ENCODE measurements at places on chromosomes 3 and 15. TPM values are rescaled to one million over a fixed set of nuclear protein-coding genes. Genes with fewer than 3 reads are reported as not detected.

Gene THSD4
- total RNA-seq, result not detected

GRCh38 chr3:48919215-48920138 is 835 bp downstream of the ARIH2 start:
- DNase-seq, result peak; percentile 52
- H3K4me3 ChIP-seq, result peak overlapping the region; percentile 98
- H3K27me3 ChIP-seq, result no peaks in the 10 kb centered on the region
- peak overlapping the region; percentile 99 for H3K27ac ChIP-seq
- H3K4me1 ChIP-seq, result peaks cover 18% of the 10 kb centered on the region

Gene ITIH1
- not detected for total RNA-seq

Gene MLF1
- total RNA-seq, result not detected

- H3K4me3 ChIP-seq, result no peak overlapping the region
- no peaks in the 10 kb centered on the region for H3K27me3 ChIP-seq
- DNase-seq, result no peak
Observed at GRCh38 chr3:49311283-49311682, 28.6 kb downstream of the USP4 start.

DNA sequence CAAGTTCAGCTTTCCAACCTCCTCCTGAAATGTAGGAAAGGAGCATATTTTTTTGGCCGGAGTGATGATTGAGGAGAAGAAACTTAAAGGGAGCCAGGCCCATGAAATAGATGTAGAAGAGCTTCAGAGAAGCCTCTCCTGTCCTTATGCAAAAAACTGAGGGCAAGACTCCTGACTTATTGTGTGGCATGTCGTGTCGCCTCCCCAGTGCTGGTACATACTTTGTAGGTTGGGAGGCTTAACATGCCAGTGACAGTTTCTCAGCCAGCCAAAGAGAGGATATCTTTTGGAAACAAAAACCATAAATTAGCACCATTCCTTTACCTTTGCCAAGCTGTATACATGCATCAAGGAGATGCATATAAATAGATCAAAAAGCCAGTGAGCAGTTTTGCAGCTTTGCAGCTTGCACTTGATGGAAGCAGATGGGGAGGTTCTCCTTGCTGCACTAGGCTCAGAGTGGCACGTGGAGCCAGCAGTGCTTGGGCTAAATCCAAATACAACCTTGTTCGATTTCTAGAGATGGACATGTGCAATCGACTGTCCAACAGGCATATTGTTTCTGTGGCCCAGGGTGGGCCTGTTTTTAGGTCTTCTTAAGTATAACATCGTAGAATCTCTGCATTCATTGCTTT is 10.2 kb downstream of the SLCO3A1 start:
- H3K4me3 ChIP-seq, result no peak overlapping the region
- no peak overlapping the region for H3K27ac ChIP-seq
- no peaks in the 10 kb centered on the region for H3K27me3 ChIP-seq
- peaks cover 84% of the 10 kb centered on the region for H3K4me1 ChIP-seq

DNA sequence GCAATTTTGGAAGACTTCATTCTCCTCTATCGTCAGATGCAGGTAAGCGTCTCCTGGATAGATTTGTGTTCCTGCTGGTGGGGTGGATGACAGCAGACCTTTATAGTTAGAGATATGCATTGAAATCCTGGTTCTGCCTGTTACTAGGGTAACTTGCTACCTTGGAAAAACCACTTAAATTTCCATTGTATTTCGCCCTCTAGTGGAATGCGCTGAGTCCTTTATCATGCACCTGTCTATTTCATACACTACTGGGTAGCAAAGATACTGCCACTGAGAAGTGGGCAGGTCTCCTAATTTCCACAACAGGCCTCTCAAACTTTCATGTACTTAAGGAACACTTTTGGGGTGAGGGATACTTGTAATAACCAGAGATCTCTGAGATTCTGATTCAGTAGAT is 209.5 kb upstream of the SUCLG2 start:
- H3K4me3 ChIP-seq, result no peak overlapping the region
- H3K27ac ChIP-seq, result no peak overlapping the region
- no peaks in the 10 kb centered on the region for H3K27me3 ChIP-seq
- no peak for DNase-seq

GRCh38 chr3:143736205-143736997 is 111.9 kb downstream of the SLC9A9 start:
- peaks cover 4% of the 10 kb centered on the region for H3K4me1 ChIP-seq
- no peaks in the 10 kb centered on the region for H3K27me3 ChIP-seq
- no peak overlapping the region for H3K27ac ChIP-seq
- H3K4me3 ChIP-seq, result no peak overlapping the region

Gene CADPS
- total RNA-seq, result not detected

Gene LRRC15
- not detected for total RNA-seq

DNA sequence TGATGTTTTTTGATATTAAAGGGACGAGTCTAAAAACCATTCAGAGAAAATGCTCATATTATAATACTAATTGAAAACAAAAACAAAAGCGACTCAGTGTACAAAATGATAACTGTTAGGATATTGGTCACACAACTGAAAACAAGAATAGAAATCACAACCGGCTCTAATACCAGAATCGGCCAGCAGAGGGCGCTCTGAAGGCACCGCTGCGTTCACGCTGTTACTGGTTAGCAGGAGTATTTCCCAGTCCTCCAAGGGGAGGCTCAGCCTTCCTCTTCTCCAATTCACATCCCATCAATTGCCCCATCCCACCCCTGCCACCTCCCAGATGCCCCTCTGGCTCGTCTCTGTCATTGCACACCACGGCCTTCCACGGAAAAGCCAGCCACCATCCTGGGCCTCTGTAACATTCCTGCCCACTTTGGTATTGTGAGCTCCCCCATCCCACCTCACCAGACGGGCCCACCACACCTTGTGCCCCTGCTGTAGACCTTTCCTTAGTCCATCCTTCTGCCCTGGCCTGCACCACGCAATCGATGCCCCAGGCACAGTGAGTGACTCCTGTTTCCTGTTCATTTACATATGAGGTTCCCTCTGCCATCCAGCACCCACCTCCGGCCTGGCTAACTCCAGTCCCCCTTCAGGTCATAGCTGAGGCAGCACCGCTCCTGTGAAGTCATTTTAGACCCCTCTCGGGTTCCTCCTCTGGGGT is 8.5 kb downstream of the FAM107A start:
- H3K4me3 ChIP-seq, result peak overlapping the region; percentile 65
- no peaks in the 10 kb centered on the region for H3K36me3 ChIP-seq
- no peak overlapping the region for H3K27ac ChIP-seq
- H3K27me3 ChIP-seq, result no peaks in the 10 kb centered on the region
- DNase-seq, result peak; percentile 30

- H3K36me3 ChIP-seq, result peaks cover 31% of the 10 kb centered on the region
- DNase-seq, result peak; percentile 58
- H3K27ac ChIP-seq, result peak overlapping the region; percentile 56
Observed at GRCh38 chr3:9779721-9780457, 10.1 kb upstream of the CAMK1 start.

Gene MAP2K1
- total RNA-seq, result 49.3 TPM

DNA sequence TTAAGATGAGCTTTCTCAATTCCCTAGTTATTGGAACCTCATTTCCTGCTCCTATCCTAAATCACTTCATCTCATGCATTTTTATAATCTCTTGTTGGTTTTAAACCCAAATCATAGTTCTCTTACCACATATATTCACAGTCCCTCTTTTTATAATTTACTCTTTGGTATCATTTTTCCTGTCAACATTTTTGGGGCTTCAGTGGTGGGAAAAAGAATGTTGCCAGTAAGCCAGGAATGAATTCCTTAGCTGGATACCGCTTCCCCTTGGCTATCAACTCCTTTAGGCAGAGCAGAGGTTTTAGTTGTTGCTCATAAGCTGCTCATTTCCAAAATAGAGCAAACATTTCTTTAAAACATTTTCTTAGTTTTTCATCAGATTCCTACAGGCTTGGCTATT is 112.3 kb downstream of the GALK2 start:
- no peak for DNase-seq
- H3K36me3 ChIP-seq, result peaks cover 49% of the 10 kb centered on the region
- no peaks in the 10 kb centered on the region for H3K27me3 ChIP-seq
- peaks cover 12% of the 10 kb centered on the region for H3K4me1 ChIP-seq

DNA sequence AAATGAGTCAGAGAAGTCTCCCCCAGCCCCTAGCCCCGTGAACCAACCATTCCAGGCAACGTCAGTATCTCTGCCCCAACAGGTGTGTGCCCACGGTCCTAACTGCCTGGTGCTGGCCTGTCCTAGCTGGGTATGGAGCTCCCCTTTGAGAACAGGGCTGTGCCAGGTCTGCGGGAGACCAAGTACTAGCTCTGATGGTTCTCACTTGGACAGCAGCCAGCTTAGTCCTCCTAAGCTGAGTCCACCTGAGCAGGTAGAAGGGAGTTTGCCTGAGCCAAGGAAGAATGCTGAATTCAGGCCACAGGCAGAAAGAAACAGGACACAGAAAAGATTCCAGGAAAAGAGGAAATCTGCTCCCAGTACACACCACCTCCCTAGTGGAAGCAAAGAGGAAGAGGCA is 33.1 kb upstream of the PARL start:
- H3K27ac ChIP-seq, result no peak overlapping the region
- H3K27me3 ChIP-seq, result no peaks in the 10 kb centered on the region
- no peak overlapping the region for H3K4me3 ChIP-seq

DNA sequence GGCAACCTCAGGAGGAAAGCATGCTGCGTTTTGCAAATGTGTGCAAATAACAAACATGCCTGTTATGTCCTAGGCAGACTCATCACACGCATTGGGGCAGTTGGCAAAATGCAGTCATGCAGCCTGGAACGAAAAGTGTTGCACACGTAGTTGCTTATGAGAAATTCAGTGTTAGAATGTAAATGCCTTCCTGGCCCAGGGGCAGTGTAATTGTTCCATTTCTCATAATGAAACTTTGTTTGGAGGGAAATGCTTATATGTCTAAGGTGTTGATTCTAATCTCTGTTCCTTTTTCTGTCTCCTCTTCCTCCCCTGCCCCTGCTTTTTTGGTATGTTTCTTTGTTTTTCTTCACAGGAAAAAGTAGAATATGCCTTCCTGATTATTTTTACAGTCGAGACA is 156.0 kb downstream of the CACNA1D start:
- peaks cover 5% of the 10 kb centered on the region for H3K36me3 ChIP-seq
- no peaks in the 10 kb centered on the region for H3K4me1 ChIP-seq
- H3K27me3 ChIP-seq, result peaks cover 44% of the 10 kb centered on the region
- H3K4me3 ChIP-seq, result no peak overlapping the region
- no peak overlapping the region for H3K27ac ChIP-seq
- no peak for DNase-seq

DNA sequence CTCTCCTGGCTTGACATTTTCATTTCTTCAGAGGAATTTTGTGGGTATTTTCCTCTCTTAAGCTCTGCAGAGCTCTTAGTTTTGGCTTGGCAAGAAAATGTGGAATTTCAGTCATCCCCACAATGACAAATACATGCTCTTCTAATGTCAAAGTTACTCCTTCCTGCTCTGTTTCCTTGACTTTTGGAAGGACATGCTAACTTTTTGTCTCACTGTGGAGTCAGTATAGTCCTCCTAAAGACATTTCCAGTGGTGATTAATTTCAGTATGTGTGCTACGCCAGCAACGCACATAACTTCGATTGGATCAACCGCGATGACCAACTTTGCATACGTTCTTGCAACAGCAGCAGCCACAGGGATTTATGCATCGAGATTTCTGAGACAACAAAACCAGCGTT is 13.3 kb downstream of the EBLN2 start:
- no peaks in the 10 kb centered on the region for H3K27me3 ChIP-seq
- no peak for DNase-seq
- no peaks in the 10 kb centered on the region for H3K36me3 ChIP-seq
- H3K4me1 ChIP-seq, result peaks cover 20% of the 10 kb centered on the region
- no peak overlapping the region for H3K4me3 ChIP-seq
- no peak overlapping the region for H3K27ac ChIP-seq

DNA sequence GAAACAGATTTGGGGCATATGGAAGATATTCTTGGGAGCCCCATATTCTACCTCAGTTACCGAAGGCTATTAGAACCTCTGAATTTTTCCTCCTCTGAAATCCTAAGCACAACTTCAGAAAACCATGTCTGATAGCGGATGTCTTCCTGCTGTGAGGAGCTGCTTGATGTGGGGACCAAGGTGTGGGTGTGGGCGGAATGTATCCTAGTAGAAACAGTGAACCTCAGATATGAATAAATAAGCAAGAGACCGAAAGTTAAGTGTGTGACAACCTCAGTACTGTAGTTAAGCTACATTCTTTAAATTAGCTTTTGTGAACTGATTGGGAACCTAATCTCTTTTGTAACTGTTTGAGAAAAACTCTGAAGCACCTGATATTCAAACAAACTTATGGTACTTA is 46.9 kb downstream of the SENP2 start:
- H3K4me3 ChIP-seq, result no peak overlapping the region
- H3K27me3 ChIP-seq, result no peaks in the 10 kb centered on the region
- H3K36me3 ChIP-seq, result peaks cover 3% of the 10 kb centered on the region

DNA sequence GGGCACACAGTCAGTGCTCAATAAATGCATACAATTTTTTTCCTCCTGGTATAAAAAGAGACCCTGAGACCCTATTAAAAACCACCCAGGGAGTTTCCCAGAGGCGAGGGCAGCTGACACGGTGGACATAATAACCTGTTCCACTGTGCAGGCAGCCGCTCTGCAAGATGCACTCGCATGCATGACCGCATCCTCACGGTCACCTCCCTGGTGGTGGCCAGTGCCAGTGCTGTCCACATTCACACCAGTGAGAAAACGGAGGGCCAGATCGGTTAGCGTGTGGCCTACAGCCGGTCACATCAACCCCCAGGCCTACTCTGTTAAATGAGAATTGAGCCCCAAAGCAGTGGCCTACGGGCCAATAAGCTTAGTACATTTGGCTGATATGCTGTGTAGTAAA is 24.8 kb downstream of the SH3BP5 start:
- no peak overlapping the region for H3K4me3 ChIP-seq
- DNase-seq, result no peak
- peaks cover 83% of the 10 kb centered on the region for H3K4me1 ChIP-seq

DNA sequence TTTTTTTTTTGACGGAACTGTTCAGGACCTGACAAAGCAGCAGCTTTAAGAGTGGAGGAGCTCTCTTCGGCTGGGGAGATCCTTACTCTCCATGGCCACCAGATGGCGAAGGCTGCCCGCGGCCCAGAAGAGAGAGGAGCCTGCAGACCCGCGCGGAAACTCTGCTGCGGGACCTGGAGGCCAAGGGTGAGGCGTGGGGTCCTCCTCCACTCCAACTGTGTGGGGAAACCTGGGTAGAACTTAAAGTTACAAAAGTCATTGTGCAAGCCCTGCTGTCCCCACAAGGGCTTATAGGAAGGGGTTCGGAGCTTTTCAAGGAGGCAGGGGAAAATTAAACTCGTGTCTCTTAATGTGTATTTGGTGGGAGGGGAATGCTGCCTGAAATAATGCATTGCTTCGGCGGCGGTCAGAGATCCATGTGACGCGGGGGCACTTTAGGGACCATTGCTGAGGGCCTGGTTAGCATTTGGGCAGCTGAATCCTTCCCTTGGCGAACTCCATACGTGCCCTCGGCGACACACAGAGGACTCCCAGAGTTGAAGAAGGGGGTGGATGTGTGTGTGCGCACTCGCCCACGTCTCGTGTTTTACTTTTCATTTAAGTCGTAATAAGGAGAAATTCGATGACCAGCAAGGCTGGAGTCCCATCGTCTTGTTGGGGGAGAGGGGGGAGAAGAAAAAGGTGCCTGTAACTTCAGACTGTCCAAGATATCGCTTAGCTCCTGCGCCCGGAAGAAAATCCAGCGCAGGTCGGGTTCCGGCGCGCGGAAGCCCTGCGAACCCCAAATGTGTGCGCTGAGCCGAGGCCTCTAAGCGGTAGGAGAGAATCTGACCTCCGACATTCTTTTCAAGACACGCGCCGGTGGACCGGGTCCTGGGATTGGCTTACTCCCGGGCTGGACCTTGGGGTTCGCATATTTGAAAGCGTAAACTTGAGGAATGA is 9.7 kb downstream of the EOMES start:
- peaks cover 36% of the 10 kb centered on the region for H3K27me3 ChIP-seq
- peak overlapping the region; percentile 94 for H3K27ac ChIP-seq
- peaks cover 18% of the 10 kb centered on the region for H3K4me1 ChIP-seq

- no peak for DNase-seq
- H3K27me3 ChIP-seq, result peaks cover 98% of the 10 kb centered on the region
- no peak overlapping the region for H3K4me3 ChIP-seq
Observed at GRCh38 chr3:186115239-186115996, 6.5 kb upstream of the ETV5 start.

Gene DLEC1
- 4.6 TPM for total RNA-seq

All from naive thymus-derived CD8-positive, alpha-beta T cell (primary cell).